Heart right ventricle (tissue), 16 donors: ENCODE measurements at places on chromosomes 11 and 22. TPM values are rescaled to one million over a fixed set of nuclear protein-coding genes. Genes with fewer than 3 reads are reported as not detected.

Gene PGA3
- total RNA-seq: 0.62 TPM

Gene KRTAP5-7
- not detected for total RNA-seq

Gene DDX6
- 89.0 TPM for total RNA-seq

Gene C22orf15
- not detected for total RNA-seq

Gene APLNR
- total RNA-seq: 8.8 TPM

Gene CASP4
- 42.7 TPM for total RNA-seq

Gene C11orf21
- total RNA-seq: 35.5 TPM
